Stimulated activated CD4-positive, alpha-beta T cell treated with anti-CD3 and anti-CD28 coated beads, Interleukin-1b, Interleukin-23, amount 100 ng/mL, for 4 hours (primary cell): ENCODE measurements at places on chromosomes 2 and 18.

GRCh38 chr18:2312440-2312839, 258.9 kb downstream of the METTL4 start:
- no peak for DNase-seq

GRCh38 chr18:69866212-69866611, 81.5 kb downstream of the CD226 start:
- no peak for DNase-seq

- no peak for DNase-seq
These were observed 106.9 kb downstream of the LIPG start for GRCh38 chr18:49668574-49669275.

- no peak for DNase-seq
These were observed 381.6 kb downstream of the SUCLG1 start for GRCh38 chr2:84077496-84077895.

DNA sequence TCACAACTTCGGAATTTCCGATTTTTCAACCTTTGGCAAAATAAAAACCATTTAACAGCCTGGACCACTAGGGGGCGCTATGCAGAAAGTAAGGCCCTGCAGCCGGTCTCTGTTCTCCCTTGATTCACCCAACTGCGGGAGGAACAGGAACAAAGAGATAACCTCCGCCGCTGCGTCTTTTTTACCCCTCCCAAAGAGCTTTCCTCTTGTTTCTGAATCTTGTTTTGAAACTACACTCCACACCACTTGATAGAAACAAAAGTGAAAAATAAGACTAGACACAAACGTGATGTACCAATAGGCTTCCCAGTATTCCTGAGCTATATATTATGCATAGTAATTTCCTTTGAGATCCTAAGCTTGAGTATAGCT, 231.2 kb downstream of the MYO3B start:
- DNase-seq = peak; percentile 57

DNA sequence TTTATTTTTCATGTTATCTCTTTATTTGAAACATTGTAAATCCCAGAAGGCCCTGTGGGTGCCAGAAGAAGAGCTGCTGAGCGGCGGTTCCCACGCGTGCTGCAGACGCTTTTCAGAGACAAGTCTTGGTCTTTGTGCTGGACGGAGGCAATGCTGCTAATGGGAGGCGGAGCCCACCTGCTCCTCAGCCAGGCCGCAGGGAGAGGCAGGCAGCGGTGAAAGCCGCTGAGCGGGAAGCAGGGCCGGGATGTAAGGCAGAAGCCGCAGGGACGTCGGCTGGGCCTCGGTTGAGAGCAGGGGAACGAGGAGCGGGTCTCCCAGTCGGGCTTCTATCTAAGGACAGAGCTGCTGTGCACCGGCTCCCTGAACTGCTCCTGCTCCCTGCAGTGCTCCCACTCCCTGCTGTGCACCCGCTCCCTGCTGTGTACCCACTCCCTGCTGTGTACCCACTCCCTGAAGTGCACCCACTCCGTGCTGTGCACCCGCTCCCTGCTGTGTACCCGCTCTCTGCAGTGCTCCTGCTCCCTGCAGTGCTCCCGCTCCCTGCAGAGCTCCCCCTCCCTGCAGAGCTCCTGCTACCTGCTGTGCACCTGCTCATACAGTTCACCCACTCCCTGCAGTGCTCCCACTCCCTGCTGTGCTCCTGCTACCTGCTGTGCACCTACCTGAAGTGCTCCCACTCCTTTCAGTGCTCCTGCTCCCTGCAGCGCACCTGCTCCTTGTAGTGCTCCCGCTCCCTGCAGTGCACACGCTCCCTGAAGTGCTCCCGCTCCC, 16.4 kb downstream of the TMEM18 start:
- DNase-seq = no peak

GRCh38 chr2:100643906-100644501, 81.2 kb downstream of the PDCL3 start:
- no peak for DNase-seq

GRCh38 chr2:160321006-160321405, 120.9 kb upstream of the ITGB6 start:
- no peak for DNase-seq

GRCh38 chr2:197885587-197885986, 81.2 kb downstream of the PLCL1 start:
- DNase-seq = no peak

GRCh38 chr2:97546711-97547110, 43.0 kb downstream of the ANKRD36B start:
- no peak for DNase-seq

GRCh38 chr18:20971886-20972267, 139.7 kb downstream of the ROCK1 start:
- no peak for DNase-seq

DNA sequence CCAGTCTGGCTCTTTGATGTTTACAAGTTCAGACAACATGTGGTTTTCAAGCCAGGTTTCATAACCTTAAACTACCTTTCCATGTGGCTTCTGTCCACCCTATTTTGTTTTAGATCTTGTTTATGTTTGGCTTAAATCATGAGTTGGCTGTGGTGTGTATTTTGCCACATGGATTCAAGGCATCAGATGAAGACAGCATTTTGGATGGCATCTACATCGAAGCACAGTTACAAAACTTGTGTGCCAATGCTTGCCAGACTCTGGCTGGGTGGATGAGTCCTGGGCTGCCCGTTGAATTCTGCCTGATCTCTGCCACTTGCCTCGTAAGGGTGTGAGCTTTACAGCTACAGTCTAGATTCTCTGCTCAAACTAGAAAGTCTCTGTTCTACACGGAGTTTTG, 335.3 kb downstream of the MYCN start:
- DNase-seq = no peak

- no peak for DNase-seq
These were observed 616.6 kb downstream of the METTL4 start for GRCh38 chr18:1954583-1955312.

GRCh38 chr2:200379481-200380090, 73.1 kb downstream of the SPATS2L start:
- no peak for DNase-seq
